Muscle of back (tissue), 13 donors: ENCODE measurements at places on chromosomes 4 and X. TPM values are rescaled to one million over a fixed set of nuclear protein-coding genes. Genes with fewer than 3 reads are reported as not detected.
A peak's percentile ranks its signal among the peaks of the same experiment; 100 is the strongest.

GRCh38 chr4:184807797-184808712 lies 17.7 kb downstream of the ACSL1 start:
- DNase-seq = no peak

GRCh38 chrX:153969904-153970356 lies 1.7 kb downstream of the HCFC1 start:
- DNase-seq = no peak

DNA sequence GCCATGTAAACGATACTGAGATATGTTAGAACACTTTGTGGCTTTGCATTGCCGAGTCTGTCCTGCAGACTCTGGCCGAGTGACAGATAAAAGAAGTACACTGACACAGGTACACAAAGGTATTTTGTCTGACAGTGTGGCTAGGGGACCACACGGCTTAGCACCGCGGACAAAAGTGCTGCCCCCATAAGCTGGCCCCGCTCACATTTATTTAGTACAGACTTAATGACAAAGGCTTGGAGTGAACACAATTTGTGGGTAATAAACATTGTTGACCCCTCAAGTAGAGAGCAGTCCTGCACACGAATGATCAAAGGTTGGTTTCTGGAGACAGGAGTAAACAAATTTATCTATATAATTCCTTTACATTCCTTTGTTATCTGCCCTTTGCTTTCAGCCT lies 976.8 kb downstream of the TRAM1L1 start:
- no peak for DNase-seq

GRCh38 chr4:158859661-158860060 lies 90.8 kb downstream of the FNIP2 start:
- no peak for DNase-seq

DNA sequence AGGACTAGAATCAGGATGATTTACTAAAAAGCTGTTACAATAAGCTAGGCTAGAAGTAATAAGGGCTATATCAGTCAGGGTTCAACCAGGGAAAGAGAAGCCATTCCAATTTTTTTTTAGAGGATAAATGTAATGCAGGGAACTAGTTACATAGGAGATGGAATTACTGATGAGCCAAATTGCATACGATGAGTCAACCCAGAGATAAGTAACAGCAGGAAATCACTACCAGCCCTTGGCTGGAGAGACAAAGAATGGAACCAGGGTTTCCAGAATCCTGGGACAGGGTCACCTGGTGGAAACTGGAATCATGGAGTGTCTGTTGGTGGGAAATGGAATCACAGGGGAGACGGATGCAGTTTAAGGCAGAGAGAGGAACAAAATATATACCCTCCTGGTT lies 13.1 kb upstream of the MAGEA4 start:
- peak; percentile 9 for DNase-seq

DNA sequence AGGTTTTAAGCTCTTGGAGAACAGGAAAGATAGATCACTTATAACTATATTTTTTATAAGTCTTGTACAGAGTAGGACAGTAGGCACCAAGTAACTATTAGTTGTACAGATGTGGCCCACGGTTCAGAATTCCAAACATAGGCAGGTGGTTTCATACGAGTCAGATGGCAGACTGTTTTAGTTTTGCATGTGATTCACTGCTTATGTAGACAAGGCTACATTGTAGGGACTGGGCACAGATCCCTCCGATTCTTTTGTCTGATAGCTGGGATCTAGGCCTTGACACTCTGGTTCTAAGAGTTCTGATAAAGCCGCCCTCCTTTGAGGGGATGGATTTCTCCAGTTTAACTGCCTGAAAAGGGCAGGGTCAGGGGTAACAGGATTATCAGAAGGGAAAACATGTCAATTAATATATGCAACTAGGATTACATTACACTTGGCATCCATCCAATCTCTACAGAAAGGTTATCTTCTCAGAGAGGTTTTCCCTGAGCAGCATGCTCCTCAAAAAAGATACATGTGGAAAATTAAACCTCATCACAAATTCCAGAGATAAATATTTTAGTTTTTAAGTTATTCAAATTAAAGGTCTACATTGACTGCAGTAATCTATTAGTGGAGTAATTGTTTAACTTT lies 87.8 kb downstream of the SPRY1 start:
- no peak for DNase-seq

The TMEM150C gene
- 5.2 TPM for polyA plus RNA-seq

The GRIPAP1 gene
- polyA plus RNA-seq = 19.5 TPM

DNA sequence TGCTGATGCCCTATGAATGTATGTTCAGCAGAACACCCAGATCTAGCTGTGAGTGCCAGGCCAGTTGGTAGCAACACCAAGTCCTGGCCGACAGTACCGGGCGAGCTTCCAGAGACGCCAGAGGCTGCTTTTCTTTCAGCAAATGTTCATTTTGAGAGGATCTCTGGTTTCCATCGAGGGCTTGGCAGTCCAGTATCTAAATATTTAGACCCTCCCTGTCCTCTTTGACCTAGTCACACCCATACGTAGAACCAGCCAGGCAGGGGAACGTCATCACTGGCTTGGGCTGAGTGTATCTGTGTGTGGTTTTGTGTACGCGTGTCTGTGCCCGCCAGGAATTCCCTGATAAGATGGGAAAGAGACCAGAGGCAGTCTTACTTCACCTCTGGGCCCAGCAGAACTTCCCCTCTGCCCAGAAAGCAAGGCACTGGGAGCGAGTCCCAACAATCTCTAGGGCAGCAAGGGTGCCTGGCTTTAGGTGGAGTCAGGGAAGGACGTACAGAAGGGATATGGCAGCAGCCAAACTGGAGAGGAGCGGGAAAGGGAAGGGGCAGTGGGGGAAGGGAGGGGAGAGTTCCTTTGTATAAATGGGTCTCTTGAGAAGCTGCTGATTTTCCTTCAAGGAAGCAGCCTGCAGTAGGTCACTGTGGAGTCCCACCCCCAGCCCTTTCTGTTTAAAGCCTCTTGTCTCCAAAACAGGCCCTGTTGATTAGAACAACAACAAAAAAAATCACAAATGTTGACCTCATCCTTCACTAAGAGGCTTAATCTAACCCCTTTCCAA lies 15.0 kb upstream of the ELF4 start:
- DNase-seq = no peak

The NAP1L3 gene
- polyA plus RNA-seq = 8.7 TPM

GRCh38 chrX:107924136-107924746 lies 57.9 kb downstream of the TEX13B start:
- no peak for DNase-seq

The PLCXD1 gene
- polyA plus RNA-seq = 11.3 TPM

The L1CAM gene
- 4.0 TPM for polyA plus RNA-seq

The GPR143 gene
- polyA plus RNA-seq = 1.2 TPM

DNA sequence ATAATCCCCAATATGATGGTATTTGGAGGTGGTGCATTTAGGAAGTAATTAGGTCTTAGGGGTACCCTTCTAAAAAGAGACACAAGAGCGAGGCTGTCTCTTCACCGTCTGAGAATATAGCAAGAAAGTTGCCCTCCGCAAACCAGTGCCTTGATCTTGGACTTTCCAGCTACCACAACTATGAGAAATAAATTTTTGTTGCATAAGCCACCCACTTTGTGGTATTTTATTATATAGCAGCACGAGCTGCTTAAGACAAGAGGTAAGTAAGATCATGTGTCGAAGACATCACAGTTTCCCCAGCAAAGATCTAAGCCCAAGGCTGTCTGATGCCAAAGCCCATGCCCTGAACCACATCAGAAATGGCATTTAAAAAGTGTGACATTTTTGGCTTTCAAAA lies 9.6 kb upstream of the EXOSC9 start:
- DNase-seq = peak; percentile 56

DNA sequence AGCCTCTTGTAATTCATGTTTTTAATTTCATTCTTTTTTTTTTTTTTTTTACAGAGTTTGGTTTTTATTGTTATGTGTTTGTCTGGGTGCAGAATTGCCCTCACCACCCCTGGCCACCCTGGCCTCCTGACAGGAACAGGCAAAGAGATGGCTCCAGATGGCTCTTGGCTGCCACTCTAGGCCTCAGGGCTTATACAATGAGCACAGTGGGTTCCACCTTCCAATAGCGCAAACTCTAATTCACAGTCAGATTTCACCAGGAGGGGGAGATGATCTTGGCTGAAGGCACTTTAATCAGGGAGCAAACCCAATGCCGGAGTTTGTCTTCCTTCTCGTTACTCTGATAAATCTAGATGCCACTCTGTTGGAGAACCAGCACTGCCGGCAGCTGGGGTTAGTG lies 24.8 kb downstream of the CPE start:
- no peak for DNase-seq

GRCh38 chrX:19682712-19683331 lies 167.5 kb upstream of the MAP3K15 start:
- peak; percentile 82 for DNase-seq

DNA sequence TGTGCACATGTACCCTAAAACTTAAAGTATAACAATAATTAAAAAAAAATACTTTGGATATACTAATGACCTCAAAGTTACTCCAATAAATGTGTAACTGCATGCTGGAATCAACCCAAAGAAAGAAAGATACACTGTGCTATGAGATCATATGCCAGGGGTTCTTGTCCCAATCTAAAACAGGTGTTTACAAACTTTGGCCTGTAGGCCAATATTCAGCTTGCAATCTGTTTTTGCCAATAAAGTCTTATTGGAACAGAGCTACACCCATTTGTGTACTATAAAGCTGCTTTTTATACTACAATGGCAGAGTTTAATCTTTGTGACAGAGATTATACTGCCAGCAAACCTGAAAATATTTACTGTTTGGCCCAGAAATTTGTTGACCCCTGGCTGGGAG lies 138.8 kb upstream of the AFF2 start:
- no peak for DNase-seq
